ENCODE measurements at places on chromosomes 12 and 14.

DNA sequence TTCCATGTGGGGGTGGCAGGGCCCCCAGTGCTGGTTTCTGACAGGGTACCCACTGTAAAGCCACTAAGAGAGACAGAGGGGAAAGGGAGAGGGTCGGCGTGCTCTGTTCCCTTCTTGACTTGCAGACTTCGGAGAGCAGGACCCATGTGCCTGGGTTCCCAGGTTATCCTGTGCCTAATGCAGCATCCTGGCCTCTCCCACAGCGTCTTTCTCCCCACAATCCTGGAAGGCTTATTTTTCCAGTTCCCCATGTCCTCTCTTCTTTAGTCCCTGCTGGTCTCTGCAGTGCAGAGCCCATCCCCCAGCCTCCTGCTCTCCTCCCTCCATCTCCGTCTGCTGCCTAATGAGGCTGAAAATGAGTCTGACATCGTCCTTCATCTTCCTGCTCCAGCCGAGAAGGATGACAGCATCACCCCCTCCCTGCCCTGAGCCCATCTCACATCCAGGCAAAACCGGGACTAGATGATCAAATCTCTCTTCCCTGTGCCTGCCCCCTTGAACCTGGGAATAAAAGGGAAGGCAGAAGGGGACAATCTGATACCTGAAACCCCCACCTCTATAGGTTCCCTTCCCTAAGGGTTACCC lies 15.1 kb downstream of the CALCOCO1 start:
- DNase-seq: no peak

DNA sequence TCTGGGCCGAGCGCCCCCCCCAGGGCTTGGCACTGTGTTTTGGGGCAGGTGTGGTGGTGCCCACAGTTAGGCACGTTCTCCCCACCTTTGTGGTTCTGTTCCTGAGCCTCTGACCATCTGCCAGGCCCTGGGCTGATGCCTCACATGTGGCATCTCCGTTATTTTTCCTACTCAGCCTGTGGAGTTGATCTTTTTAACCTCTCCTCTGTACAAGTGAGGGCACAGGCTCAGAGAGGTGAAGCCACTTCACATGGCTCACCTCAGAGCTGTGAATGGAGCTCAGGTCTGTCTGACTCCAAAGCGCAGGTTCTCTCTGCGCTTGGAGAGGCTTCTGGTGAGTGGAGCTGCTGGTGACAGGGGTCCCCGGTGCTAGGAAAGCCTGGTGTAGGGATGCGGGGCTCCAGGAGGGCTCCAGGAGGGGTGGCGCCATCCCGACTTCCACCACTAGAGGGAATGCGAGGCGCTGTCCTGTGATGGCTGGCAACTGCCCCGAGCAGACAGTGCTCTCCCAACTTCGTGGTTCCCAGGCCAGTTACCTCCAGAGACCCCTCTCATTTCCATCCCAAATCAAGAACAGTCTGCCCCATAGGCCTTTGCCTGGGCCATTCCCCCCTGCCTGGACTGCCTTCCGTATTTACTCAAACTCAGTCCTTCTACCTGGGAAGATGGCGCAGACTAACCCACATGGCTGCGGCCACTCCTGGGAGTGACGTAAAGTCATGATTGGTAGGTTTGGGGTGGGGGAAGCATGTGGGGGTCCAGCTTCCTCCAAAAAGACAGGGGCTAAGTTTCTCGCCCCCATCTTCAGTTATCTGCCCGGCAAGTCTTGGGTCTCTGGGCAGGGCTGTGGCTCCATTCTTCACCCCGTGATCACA lies 9.9 kb downstream of the BCL7A start:
- DNase-seq: no peak

DNA sequence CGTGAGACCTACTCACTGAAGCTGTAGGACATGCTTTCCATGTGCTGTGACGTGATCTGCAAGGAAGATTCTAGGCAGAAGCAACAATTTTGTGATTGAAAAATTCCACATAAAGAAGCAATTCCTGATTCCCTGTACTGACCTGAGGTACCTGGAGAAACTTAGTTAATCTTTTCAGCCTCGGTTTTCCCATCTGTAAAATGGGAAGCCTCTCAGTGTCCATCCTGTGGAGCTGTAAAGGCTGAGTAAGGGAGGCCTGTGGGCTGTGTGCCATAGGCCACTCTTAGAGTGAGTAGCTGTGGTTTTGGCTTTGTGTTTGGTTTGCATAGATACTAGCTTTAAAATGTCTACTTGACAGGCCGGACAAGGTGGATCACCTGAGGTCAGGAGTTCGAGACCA lies 50.7 kb downstream of the SFSWAP start:
- DNase-seq: no peak

GRCh38 chr14:96146131-96146771 lies 58.4 kb upstream of the BDKRB2 start:
- peak; percentile 45 for DNase-seq

GRCh38 chr14:57714487-57714931 lies 151.4 kb downstream of the SLC35F4 start:
- DNase-seq: no peak

DNA sequence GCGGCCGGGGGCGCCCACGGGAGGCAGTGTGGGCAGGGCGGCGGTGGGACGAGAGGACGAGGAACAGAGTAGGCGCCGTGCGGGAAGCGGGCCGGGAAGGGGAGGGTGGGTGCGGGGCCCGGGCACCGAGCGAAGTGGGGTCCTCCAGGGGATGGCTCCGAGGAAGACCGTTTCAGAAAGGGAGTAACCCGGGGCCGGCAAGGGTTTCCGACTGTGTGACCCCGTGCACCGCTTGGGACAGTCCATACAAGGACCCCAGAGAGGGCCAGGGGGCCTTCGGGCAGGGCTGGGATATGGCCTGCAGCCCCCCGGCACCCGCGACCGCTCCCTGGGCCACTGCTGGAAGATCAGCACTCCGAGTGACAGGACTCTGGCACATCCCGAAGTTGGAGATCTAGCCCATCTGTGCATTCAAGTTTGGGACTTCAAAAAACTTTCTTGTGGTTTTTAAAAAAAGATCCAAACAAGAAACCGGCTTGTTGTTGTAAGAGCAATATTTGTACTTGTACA lies 448 bp downstream of the TSPAN9 start:
- DNase-seq: no peak

GRCh38 chr14:99604766-99605298 lies 825 bp upstream of the CCDC85C start:
- DNase-seq: no peak

- DNase-seq: no peak
These were observed 6.8 kb upstream of the SIX1 start for GRCh38 chr14:60655898-60656685.

DNA sequence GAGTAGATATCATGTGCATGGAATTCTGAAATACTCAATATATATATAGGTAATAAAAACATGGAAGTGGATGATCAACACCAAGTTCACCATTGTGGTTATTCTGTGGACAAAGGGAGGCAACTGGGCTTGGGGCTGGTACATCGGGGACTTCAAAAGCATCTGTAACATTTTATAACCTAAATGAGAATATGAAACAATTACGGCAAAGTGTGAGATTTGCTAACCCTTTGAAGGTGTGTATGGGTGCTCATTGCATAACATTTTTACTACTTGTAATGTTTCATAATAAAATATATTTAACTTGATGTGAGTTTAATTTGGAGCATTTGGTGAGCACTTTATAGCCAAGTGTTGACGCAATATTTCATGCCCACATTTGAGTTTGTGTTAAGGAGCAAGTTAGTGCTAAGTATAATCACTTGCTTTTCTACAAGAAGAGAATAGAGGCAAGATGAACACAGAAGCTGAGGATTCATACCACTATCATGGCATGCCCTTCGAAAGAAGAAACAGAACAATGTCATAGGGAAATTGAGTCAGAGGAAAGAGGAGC lies 109.3 kb downstream of the NTN4 start:
- no peak for DNase-seq

DNA sequence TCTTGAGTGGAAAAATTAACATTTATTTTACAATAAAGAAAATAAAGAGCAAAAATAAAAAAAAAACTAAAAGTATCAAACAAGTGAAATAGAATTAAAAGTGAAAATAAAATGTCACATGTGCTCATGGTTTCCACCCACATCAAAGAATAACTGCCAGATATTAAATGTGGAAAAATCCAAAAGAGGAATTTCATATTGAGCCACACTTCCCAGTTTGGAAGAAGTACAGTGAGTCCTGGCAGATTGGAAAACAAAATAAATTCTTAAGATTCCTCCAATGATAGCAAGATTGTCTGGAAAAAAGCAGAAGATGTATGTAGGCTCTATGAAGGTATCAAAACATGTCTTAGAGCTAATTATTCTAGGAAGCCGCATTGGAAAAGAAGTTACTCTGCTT lies 1019.5 kb downstream of the SLC6A15 start:
- no peak for DNase-seq

All from AG04449 (cell line).